ENCODE measurements at places on chromosomes 2 and 18.

GRCh38 chr2:109721626-109722025 is 72.5 kb upstream of the RGPD5 start:
- no peak for DNase-seq

DNA sequence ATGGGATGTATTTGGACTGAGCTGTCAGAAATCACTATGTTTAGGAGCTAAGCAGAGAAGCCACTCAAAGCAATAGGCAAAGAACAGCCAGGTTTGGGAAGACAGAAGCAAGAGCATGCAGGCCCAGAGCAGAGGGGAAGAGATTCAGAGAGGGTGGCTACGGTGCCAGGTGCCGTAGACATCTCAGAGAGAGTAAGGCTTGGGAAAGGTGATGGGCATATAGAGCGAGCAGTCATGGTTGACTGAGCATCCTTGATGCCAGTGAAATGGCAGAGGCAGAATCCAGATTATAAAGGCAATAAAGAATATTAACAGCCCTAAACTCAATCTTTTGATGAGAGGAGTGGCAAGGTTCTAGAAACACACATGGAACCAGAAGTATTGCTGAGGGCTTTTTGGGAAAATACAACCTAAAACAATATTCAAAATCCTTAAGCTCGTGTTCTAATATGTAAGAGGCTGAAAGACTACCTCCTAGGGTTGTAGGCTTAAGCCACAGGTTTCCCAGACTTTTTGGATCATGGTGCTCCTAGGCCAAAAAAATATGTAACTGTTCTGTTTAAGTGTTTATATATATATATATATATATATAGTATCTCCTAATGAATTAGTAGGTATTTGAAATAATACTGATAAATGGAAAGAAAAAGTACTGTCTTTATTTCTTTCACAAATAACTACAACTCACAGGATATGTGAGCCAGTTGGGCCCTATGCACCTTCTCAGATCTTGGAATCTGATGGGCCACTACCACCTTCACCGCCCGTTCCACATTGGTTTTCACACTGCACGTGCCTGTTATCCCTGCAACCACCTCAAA is 113.3 kb downstream of the MYCN start:
- DNase-seq, result no peak

DNA sequence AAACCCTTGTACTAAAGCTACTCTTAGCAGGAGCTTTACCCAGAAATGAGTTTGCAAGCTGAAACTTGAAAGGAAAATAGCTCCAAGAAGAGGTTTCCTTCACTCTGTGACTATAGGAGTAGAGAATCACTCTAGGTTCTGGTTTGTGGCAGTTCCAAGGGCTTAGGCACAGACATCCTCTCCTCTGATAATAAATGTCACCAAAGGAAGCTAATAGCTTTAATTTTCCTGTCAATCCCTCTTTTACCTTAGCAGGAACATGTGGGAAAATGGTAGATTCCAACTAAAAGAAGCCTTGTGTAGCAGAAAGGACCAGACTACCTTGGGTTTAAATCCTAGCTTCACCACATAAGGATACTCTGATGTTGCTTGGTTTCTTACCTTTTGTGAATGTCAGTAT is 104.0 kb downstream of the FSHR start:
- no peak for DNase-seq

DNA sequence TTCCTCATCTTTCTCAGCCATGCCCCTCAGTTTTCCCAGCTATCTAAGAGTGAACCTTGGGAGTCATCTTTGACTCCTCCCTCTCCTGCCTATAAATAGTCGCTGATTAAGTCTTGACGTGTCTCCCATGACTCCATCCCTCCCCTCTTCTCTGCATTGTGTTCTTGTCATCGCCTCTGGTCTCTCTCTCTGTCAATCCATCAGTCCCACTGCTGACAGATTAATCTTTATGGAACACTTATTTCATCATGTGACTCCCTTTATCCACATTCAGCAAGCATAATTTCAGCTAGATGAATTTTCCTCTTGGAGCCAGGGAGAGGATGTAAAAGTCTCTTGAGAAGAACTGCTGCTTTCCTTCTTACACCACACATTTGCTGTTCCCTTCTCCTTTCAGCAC is 9.4 kb downstream of the ADAM23 start:
- no peak for DNase-seq

GRCh38 chr2:11891671-11892440 is 145.4 kb downstream of the LPIN1 start:
- DNase-seq, result no peak

GRCh38 chr2:178101321-178102079 is 10.7 kb upstream of the RBM45 start:
- DNase-seq, result no peak

DNA sequence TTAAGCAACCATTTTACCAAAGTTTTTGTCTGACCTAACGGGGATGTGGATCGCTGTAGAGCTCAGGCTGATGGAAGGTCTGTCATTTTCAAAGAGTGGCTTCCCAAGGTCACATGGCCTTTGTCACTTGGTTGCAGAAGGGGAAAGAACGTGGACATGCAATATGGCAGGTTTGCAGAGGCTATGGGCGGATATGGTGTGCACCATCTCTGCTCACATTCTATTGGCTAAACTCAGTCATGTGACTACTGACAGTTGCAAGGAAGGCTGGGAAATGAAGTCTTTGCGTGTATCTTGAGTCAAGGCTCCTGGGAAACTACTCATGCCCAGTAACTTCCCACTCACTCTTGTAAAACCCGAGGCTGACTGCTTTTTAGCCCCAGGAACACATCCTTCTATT is 96.8 kb downstream of the ST6GAL2 start:
- no peak for DNase-seq

DNA sequence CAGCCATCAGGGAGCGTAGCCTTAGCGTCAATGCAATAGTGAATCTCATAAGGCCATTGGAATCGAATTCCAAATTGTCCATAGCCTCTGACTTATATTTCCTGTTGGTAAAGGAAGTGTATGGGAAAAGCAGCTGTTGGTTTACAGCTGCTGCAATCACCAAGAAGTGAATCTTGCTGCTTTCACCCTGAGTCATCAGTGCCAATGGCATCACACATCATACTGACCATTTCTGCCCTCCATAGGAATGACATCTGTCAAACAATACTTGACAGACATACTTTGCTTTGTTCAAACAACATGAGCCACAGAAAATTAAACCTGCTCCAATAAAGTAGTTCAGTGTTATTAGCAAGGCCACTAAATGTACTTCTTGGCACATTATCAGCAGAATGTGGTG is 111.2 kb upstream of the KLHL29 start:
- no peak for DNase-seq

DNA sequence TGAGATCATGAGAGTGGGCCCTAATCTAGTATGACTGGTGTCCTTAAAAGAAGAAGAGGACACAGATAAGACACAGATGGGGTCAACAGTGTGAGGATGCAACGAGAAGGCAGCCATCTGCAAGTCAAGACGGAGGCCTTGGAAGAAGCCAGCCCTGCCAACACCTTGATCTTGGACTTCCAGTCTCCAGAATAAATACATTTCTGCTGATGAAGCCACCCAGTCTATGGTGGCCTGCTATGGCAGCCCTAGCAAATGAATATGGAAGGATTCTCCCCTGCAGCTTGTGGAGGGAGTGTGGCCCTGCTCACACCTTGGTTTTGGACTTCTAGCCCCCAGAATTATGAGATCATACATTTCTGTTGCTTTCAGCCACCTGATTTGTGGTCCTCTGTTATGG is 12.3 kb downstream of the CTIF start:
- DNase-seq, result no peak

DNA sequence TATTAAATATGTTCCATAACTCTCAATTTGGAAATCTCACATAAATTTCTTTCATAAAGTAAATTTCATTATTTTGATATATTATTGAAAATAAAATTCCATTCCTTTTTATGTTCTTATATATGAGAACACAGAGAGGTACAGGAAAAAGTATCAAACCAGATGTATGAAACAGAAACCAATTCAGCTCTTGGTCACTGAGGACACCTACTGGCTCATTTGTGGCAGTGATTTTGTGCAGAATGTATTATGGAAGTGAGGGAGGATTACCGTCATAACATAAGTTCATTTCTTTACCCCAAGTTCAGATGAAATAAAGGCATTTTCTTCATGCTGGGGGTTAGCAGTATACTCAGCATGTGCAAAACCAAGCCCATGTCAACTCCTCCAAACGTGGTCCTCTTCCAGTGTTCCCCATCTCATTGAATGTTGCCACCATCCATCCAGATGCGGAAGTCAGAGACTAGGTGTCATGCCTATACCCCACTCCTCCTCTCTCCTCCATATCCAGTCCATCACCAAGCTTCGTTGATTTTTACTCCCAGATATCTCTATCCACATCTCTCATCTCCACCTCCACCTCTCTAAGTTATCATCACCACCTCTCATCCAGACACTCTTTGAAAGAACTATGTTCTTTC is 41.7 kb upstream of the MALL start:
- DNase-seq, result peak; percentile 46

- no peak for DNase-seq
Observed at GRCh38 chr2:218345491-218346236, 11.0 kb upstream of the CATIP start.

DNA sequence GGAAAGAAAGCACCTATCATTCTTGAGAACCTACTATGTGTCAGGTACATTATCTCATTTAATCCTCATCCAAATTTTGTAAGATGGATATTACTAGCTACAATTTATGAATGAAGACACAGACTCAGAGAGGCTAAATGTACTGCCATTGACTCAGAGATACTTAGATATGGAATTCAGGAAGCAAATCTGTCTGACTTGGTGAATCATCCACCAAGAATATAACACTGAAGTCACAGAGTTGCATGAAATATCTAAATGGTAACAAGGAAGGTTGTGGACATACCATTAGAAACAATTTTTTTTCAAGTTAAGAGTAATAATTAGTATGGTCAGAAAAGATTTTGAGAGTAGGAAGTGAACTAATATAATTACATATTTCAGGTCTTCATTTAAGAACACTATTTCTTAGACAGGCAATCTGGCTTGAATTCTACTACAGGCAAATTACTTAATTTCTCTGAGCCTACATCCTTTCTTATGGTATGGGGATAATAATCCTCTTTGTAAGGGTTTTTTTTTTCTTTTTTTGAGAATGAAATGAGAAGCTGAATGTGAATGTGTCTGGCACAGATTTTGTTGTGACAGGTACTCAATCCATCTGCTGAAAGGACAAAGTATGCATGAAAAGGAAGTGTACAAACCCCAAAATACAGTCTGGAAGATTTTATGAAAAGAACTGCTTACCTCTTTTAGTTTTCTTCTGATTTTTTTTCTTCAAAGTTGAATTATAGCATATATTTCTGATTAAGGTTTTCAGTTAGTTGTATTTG is 14.8 kb upstream of the C2orf66 start:
- no peak for DNase-seq

GRCh38 chr2:107025869-107026380 is 140.0 kb upstream of the ST6GAL2 start:
- DNase-seq, result no peak

DNA sequence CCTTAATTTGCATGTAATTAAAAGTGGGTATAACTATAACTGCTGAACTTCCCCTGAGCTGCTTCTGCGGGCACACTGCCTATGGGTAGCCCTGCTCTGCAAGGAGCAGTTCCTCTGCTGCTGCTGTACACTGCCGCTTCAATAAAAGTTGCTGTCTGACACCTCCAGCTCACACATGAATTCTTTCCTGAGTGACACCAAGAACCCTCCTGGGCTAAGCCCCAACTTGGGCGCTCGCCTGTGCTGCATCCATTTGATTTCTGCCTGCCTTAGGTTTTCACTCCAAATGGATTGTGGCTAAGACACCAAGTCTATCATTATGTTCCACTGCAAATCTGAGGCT is 215.7 kb downstream of the ANAPC1 start:
- no peak for DNase-seq

GRCh38 chr2:130963849-130964793 is 127.4 kb downstream of the ARHGEF4 start:
- DNase-seq, result no peak

GRCh38 chr2:157627594-157628476 is 829 bp downstream of the ACVR1C start:
- peak; percentile 54 for DNase-seq

GRCh38 chr18:2256577-2256976 is 314.7 kb downstream of the METTL4 start:
- no peak for DNase-seq

DNA sequence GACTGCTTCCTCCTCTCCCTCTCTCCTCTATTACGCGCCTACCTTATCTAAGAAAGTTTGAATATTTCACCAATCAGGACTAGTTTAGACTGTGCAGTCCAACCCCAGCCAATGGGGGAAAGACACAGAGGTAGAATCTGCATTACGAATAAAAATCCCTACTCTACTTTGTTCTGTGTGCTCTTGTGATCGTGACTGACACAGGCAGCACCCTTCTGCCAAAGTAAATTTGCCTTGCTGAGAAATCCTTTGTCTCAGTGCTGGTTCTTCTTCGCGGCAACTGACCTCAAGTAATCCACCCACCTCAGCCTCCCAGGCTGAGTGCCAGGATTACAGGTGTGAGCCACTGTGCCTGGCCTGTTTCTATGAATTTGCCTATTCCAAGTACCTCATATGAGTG is 8.6 kb upstream of the CDCA7 start:
- no peak for DNase-seq

GRCh38 chr2:46861916-46862315 is 53.7 kb downstream of the MCFD2 start:
- DNase-seq, result no peak

DNA sequence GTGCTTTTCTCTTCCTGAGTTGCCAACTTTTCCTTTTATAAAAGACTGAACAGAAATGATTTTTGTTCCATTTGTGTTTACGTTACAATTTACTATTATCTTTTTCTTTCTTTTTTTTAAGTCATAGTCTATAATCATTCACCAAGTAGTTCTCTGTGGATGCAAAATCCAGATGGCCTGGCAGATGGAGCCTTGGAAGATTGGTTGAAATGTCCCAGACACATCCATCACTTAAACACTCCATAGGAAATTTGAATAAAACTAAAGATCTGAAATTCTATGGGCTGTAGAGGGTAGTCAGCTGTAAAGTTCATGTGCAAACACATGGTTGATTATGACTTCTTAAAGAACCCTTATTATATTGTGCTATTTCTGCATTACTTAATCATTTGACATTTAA is 164.8 kb upstream of the DOCK10 start:
- no peak for DNase-seq

GRCh38 chr2:196830701-196831100 is 21.5 kb upstream of the C2orf66 start:
- DNase-seq, result no peak

GRCh38 chr2:176283291-176284068 is 14.2 kb downstream of the MTX2 start:
- DNase-seq, result no peak

- no peak for DNase-seq
Observed at GRCh38 chr2:176656038-176656775, 387.0 kb downstream of the MTX2 start.
